ENCODE measurements at places on chromosomes 3 and 15. TPM values are rescaled to one million over a fixed set of nuclear protein-coding genes. Genes with fewer than 3 reads are reported as not detected.
A peak's percentile ranks its signal among the peaks of the same experiment; 100 is the strongest.

- DNase-seq, result peak; percentile 77
Observed at GRCh38 chr3:172332256-172333041, 115.8 kb downstream of the GHSR start.

The KCNAB1 gene
- total RNA-seq, result 0.44 TPM

DNA sequence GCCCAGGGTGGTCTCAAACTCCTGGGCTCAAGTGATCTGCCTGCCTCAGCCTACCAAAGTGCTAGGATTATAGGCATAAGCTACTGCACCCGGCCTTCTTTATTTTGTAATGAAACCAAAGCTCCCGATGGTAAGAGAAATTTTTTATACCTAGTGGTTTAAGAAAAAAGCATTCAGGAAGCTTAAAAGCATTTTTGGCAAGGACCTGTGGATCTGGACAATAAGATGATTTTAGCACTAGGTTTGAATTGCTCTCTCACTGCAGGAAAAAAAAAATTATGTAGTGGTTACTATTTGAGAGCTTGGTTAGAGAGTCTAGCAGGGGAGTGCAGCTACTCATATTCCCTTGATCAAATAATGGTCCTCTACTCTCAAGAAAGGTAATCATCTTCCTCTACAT is 64.9 kb upstream of the PIK3R4 start:
- DNase-seq, result no peak

GRCh38 chr15:93195109-93195508 is 106.1 kb upstream of the RGMA start:
- no peak for DNase-seq

GRCh38 chr3:39810647-39811161 is 1.3 kb downstream of the MYRIP start:
- DNase-seq, result no peak

Measured in MCF 10A (cell line).